ENCODE measurements at places on chromosomes 4 and X. TPM values are rescaled to one million over a fixed set of nuclear protein-coding genes. Genes with fewer than 3 reads are reported as not detected.

Gene SSX1
- total RNA-seq: not detected

Gene LINC00632
- 4.8 TPM for total RNA-seq

Gene CNGA2
- not detected for total RNA-seq

Gene ATP1B4
- not detected for total RNA-seq

Gene CFAP99
- not detected for total RNA-seq

Gene INPP4B
- 29.7 TPM for total RNA-seq

Gene FAT4
- not detected for total RNA-seq

Gene SMARCAD1
- 33.2 TPM for total RNA-seq

Gene CT45A10
- not detected for total RNA-seq

Gene LEF1
- total RNA-seq: 30.6 TPM

Gene AKAP14
- not detected for total RNA-seq

DNA sequence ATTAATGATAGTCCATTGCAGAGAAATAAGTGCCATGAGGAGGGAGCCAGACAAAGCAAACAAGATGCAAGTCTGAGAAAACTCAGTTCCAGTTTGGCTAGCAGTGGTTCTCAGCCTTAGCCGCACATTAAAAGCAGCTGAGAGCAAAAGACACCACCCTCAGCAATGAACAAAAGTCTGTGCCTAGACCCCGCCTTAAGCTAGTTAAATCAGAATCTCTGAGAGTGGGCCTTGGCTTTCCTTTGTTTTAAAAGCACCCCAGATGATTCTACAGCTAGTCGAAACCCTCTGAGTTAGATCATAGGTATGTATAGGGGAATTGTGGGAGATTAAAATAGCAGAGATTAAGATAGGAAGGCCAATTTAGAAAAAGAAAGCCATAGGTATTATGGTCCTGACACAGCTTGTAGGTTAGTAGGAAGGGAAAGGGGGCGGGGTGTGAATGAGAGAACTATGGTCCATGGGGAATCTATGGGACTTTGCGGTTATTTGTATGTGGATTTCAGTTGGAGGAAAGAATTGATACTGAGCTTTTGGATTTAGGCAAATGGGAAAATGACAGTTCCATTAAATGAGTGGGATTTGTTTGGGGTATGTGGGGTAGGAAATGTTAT, 12.0 kb downstream of the SPRY1 start:
- DNase-seq: no peak

DNA sequence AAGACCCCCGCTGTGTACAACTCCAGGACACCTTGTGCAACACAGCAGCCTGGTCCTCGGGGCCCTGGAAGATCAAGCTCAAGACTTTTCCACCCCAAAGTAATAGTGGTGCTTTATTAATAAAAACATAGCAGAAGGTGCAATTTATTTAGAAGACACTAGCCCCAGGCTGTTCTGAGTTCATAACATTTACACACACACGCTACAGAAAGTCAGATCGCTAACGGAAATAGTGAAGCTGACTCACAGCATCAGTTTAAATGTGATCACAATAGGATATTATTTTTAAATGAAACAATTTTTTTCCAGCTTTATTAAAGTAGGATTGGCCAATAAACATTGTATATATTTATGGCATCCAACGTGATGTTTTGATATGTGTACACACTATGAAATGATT, 141.0 kb downstream of the STK32B start:
- no peak for DNase-seq

- no peak for DNase-seq
Observed at GRCh38 chrX:147950352-147950751, 30.8 kb upstream of the FMR1NB start.

DNA sequence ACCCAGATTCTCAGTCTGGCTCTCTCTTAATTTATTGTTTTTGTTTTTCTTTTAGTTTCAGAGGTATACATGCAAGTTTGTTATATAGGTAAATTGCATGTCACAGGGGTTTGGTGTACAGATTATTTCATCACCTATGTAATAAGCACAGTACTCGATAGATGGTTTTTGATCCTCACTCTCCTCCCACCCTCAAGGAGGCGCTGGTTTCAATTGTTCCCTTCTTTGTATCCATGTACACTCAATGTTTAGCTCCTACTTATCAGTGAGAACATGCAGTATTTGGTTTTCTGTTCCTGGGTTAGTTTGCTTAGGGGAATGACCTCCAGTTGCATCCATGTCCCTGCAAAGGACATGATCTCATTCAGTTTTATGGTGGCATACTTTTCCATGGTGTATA, 198.4 kb downstream of the STK32B start:
- no peak for DNase-seq

GRCh38 chr4:164779811-164780216, 25.9 kb downstream of the SMIM31 start:
- DNase-seq: peak; percentile 44

DNA sequence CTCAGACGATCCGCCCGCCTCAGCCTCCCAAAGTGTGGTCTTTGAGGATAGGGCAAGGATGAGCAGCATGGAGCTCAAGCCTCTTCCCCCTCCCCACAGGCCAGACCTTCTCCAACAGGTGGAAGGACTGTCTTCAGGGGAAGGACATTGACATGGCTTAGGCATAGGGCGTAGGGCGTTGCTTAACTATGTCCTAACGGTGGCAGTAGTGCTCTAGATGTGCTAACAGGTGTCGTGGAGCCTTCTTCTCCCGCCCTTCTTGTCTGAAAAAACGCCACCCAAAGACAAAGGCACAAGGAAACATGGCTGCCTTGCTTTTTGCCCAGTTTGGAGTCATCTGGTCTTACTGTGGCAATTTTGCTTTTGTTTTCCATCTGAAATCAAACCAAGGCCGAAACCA, 219.8 kb downstream of the OR13H1 start:
- no peak for DNase-seq

DNA sequence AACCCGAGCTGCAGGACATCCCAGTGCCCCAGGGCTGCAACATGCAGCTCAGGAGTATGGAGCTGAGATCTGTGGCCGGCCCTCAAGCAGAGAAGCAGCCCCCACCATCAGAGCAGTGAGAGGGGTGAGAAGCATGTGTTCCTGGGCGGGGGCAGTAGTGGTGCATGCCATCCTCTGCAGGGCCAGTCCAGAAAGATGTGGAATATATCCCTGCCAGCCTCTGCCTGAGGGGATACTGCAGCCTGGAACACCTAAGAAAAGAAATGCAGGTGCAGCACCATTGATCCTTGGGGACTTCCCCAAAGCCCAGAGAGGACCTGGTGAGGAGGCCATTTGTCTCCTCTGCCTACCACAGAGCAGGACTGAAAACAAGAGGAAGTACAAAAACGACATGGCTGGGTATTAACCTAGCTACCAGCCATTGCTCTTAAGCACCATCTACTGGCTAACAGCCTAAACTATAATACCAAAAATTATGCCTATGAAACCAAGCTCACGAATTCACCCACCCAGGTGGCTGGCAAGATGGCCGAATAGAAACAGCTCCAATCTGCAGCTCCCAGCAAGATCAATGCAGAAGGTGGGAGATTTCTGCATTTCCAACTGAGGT, 158.8 kb downstream of the ADGRA3 start:
- DNase-seq: no peak

GRCh38 chr4:121709766-121710405, 13.1 kb upstream of the ANXA5 start:
- no peak for DNase-seq

GRCh38 chr4:165631208-165631894, 241.7 kb upstream of the TLL1 start:
- DNase-seq: no peak

DNA sequence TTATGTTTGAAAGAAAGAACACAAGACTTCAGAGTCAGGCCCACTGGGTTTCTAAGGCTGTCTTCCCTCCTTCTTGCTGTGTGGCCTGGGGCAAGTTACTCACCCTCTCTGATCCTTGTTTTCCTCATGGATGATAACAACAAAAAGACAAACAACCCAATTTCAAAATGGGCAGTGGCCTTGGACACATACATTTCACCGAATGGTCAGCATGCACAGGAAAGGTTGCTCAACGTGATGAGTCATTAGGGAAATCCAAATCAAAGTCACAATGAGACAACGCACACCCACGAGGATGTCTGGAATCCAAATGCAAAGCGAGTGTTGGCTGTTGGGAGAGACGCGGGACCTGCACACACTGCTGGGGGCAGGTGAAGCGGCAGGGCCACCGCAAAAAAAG, 50.8 kb upstream of the PPP2R2C start:
- no peak for DNase-seq

- no peak for DNase-seq
Observed at GRCh38 chr4:148565801-148566200, 123.6 kb upstream of the NR3C2 start.

DNA sequence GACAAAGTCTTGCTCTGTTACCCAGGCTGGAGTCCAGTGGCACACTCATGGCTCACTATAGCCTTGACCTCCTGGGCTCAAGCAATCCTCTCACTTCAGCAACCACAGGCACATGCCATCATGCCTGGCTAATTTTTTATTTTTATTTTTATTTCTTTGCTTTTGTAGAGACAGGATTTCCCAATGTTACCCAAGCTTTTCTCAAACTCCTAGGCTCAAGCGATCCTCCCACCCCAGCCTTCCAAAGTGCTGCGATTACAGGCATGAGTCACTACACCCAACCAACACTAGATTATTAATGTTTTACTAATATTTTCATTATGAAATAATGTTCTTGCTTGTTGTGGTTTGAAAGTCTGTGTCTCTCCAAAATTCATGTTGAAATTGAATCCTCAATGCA, 5.2 kb upstream of the ACTRT1 start:
- DNase-seq: no peak

- no peak for DNase-seq
Observed at GRCh38 chrX:107936434-107936730, 45.8 kb downstream of the TEX13B start.

- no peak for DNase-seq
Observed at GRCh38 chr4:41418444-41418843, 119.5 kb upstream of the LIMCH1 start.

GRCh38 chr4:177596035-177596434, 153.8 kb upstream of the AGA start:
- DNase-seq: peak; percentile 56

GRCh38 chr4:122632396-122633143, 11.7 kb upstream of the IL21 start:
- peak; percentile 47 for DNase-seq

GRCh38 chr4:1187182-1187581, 14.8 kb upstream of the SPON2 start:
- DNase-seq: peak; percentile 84

- no peak for DNase-seq
Observed at GRCh38 chr4:146369446-146369845, 152.3 kb downstream of the SLC10A7 start.

- DNase-seq: no peak
Observed at GRCh38 chr4:122894827-122895226, 27.6 kb downstream of the NUDT6 start.

DNA sequence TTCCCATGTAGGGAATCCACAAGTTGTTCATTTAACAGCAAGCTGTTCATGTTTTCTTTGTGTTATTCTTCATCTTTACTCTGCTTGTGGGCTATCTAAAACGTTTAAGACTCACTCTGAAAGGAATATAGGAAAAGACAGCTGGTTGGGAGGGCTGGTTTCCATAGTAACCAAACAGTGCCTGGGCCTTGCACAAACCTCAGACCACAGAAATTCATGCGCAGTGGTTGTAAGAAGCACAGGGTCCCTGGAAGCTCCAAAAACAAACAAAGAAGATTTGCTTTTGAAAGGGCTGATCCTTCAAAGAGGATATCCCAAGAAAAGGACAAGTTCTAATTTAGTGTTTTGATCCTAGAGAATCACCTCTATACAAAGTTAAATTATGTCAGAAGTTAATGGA, 7.8 kb downstream of the SERTM2 start:
- DNase-seq: no peak

DNA sequence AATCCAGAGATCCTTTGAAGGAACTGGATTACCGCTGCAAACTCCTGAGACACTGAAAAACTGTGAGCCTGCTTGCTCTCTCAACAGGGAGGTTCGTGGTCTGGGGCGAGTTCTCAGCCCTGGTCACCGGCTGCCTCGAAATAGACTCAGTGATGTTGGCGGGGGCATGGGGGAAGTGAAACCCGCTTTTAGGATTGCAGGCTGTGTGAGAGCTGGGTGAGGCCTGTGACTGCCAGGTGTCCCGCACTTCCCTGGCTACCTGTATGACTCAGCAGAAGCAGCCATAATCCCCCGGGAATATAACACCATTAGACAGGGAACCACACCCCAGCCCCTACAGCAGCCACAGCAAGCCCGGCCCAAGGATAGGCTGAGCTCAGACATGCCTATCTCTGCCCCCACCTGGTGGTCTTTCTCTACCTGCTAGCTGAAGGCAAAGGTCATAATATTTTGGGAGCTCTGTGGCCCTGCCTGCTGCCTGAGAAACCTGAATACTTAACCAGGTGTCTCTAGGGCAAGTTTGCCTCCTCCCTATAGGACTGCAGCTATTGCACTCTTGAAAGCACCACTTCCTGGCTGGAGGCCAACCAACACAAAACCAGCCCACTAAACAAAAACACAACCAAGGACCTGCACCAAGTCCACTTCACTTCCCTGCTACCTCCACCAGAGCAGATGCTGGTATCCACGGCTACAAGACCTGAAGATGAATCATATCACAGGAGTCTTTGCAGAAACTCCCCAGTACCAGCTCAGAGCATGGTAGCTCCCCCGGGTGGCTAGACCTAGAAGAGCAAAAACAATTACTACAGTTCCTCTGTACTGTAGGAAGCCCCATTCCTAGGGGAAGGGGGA, 202.0 kb downstream of the RRAGB start:
- no peak for DNase-seq

DNA sequence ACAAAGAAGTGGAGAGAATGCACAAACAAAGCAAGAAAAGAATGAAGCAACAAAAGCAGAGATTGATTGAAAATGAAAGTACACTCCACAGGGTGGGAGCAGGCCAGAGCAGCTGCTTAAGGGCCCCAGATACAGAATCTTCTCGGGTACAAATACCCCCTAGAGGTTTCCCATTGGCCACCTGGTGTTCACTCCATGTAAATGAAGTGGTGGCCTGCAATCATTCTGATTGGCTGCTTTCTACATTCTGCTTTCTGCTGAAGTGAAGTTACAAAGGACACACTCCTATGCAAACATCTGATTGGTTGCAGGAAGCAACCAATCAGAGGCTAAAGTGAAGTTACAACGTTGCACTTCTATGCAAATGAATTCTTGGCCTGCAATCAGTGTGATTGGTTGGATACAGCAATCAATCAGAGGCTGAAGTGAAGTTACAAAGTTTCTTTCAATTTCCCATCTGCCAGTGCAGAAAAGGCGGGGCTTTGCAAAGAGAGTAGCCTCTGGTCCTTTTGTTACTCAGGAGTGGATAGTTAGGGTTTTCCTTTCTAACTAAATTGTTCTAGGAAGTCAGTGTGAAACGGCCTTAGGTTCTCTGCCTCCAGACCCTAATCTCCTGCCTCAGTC, 19.0 kb upstream of the GPC4 start:
- DNase-seq: no peak

DNA sequence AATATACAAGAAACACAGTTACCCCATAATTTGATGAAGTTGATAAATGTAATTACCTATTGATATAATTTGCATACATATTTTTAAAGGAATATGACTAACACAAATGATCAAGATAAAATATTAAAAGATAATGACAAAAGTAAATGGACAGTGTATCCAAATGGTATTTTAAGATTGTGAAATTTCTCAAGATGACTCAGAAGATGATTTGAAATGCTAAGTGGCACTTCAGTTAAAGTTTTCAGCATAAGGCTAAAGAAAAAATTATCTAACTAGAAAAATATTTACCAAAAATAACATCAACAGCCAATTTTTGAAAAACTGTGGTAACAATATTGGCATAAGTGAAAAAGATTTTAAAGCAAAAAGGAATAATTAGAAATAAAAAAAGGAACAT, 248.4 kb upstream of the NDST4 start:
- no peak for DNase-seq
